ENCODE measurements at places on chromosomes 12 and 14.
A peak's percentile ranks its signal among the peaks of the same experiment; 100 is the strongest.

DNA sequence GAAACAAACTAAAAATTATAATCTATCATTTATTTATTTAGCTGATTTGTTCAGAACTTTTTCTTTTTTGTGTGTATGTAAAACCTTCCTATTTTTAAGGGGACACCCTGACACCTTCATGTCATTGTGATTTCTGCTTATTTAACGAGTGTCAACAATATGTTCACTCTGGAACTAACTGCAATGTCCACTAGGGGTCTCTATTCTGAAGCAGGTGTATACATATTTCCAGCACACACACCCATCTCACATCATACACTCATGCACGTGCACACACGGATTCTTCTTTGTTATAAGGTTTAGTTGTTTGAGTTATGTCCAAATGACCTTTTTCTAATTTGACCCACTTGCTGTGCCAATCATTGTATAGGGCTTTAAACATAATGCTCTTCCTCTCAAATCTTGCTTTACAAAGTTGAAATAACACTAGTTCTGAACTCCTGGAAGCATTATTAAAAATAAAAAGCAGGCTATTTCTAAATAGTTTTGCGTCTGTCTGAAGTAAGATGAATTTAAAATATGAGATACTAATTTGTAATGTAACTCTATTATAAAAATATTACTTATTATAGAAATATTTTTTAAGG is 15.5 kb downstream of the E2F7 start:
- no peak for DNase-seq

GRCh38 chr14:69989622-69990021 is 110.4 kb downstream of the SMOC1 start:
- no peak for DNase-seq

- DNase-seq: no peak
Measured at GRCh38 chr12:103596981-103597380, 9.9 kb downstream of the STAB2 start.

GRCh38 chr12:15526033-15526432 is 203.7 kb downstream of the PTPRO start:
- DNase-seq: no peak

DNA sequence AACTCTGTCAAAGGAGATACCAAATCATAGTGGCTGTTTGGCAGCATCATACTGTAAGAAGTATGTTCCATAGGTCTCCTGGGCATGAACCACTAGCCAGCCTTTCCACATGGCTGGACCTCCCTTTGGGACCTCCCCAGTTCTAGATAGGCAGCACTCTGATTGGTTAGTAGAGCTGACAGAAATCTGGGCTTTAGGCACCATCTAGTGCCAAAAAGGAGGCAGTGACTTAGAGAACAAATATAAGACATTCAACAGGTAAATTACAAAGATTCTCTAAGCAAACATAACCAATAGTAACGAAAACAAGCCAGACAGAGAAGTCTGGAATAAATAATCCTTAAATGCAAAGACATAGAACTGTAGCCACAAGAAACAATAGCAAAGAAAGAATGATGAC is 148.0 kb upstream of the PDE3A start:
- no peak for DNase-seq

- no peak for DNase-seq
Measured at GRCh38 chr12:90959538-90960139, 4.7 kb upstream of the CCER1 start.

- no peak for DNase-seq
Measured at GRCh38 chr12:54465857-54466523, 7.4 kb downstream of the GTSF1 start.

DNA sequence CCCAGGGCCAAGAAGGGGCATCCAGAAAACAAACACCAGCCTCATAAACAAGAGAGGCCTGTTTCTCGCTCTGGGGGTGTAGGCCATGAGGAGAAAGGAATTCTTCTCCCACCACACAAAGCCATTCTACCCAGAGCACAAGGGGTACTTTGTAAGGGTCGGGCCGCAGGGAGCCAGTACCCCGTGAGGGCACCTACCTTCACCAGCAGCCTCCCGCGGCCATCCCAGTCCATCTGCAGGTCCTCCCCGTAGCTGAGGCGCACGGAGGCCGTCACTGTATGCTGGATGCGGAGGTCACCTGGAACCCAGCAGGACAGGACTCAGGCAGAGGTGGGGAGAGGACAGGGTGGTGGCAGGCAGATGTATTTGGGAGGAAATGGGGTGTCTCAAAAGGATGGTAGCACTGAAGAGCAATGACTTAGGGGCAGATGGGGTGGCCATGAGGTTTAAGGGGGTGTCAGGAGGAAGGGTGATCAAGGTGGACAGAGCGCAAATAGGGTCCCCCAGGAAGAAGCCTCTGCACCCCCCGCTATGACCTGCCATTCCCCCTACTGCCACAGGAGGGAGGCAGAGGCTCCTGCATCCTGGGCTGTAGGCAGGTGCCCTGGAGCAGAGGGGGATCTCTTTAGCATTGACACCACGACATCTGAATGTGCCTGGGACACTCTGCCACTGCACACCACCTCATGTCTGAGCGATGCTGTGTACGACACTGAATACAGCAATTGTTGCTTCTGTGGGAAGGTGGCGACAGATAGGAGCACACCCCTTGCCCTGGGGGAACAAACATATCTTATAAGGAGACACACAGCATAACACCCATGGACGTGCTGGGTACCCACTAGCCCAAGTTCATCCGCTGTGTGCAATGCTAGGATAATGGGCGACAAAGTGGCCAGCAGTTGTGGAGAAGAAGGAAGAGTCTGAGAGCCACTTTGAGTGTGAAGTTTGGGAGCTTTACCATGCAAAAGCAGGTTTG is 61.4 kb downstream of the VWF start:
- DNase-seq: peak; percentile 37

- DNase-seq: no peak
Measured at GRCh38 chr14:100784523-100785337, 41.2 kb upstream of the MEG3 start.

GRCh38 chr14:65191716-65192115 is 89.4 kb upstream of the MAX start:
- no peak for DNase-seq

DNA sequence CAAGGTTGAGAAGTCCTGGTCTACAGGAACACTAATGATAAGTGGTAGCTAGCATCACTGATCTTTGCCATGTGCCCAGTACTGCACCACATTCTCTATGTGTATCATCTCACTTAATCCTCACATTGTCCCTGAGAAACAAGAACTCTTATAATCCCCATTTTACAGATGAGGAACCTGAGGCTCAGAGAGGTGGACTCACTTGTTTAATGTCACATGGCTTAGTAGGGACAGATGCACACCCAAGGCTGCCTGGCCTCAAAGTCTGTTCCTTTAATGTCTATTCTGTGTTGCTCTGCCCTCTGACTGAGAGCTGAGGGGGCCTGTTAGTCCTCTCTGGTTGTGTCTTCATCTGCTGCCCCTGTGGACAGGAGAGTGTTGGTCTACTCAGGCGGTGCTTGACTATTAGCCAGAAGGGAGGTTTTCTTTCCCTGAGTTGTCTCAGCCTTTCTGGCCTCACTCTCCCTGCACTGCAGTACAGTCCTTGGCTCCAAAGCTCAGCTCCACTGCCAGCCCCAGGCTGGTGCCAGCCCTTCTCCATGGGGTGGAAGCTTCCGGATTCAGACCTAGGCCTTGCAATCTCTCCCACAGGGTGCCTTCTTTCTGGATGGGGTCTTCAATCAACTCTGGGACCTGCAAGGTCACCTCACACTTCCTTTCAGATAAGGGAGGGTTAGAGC is 4.9 kb upstream of the DYNLL1 start:
- DNase-seq: no peak

GRCh38 chr12:53324113-53324778 is 2.8 kb upstream of the AAAS start:
- no peak for DNase-seq

GRCh38 chr12:25497021-25497420 is 56.1 kb downstream of the LMNTD1 start:
- no peak for DNase-seq

DNA sequence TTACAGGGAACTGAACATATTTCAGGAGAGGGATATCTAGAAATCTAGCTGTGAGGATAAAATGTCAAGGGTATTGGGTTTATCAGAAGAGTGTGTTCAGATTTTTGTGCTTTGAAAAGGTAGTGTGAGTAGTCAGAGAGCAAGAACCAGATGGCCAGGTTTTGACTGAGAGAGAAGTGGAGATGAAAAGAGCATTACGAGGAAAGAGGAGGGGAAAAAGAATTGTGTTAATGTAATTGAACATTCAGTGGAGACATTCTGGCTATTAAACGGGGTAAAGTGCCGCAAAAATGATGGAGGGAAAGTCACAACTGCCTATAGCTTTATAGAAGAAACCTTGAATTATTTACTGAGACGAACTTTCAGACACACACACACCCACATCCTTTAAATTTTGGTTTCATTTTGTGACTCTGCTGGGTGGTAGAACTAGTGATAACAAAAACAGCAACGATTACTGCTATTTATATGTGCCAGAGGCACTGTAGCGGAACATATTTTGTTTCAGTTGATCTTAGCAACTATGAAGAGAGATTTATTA is 213.6 kb downstream of the ERC1 start:
- no peak for DNase-seq

DNA sequence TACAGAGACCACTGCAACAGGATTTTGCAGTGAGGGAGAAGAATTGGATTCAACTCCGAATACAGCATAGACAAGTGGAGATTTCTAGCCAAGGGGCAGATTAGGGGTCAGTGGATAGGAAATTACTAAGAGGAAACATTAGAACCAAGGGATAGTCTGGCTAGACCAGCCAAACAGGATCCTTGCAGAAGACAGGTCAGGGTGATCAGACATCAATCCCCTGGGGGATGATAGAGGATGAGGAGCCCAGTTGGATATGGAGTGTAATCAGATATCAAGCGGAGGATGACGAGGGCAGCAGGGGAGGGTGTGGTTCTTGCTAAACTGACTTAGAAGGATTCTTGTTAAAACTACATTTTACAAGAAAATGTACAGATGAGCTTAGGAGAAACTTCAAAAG is 424.4 kb downstream of the DAD1 start:
- no peak for DNase-seq

DNA sequence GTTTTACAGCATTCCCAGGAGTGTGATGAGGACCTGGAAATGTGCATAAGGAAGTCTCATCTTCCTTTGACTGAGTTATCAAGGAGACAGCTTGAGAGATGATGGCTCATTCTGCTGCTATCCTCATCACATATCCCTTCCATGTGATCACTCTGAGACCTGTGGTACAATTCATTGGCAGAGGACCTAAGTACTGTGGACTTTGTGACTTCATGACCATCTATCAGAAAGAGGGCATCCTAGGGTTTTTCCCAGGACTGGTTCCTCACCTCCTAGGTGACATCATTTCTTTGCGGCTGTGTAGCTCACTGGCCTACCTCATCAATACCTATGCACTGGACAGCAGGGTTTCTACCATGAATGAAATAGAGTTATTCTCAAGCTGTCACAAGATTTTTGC is 172.1 kb upstream of the PLEKHG7 start:
- no peak for DNase-seq
